GF-D8 (cell line): ENCODE measurements at places on chromosomes 4 and X.

GRCh38 chr4:24753519-24753918 lies 41.9 kb upstream of the SOD3 start:
- no peak for DNase-seq

GRCh38 chr4:38563707-38564495 lies 100.1 kb upstream of the KLF3 start:
- DNase-seq, result no peak

GRCh38 chr4:185335579-185335978 lies 60.1 kb downstream of the LRP2BP start:
- no peak for DNase-seq

DNA sequence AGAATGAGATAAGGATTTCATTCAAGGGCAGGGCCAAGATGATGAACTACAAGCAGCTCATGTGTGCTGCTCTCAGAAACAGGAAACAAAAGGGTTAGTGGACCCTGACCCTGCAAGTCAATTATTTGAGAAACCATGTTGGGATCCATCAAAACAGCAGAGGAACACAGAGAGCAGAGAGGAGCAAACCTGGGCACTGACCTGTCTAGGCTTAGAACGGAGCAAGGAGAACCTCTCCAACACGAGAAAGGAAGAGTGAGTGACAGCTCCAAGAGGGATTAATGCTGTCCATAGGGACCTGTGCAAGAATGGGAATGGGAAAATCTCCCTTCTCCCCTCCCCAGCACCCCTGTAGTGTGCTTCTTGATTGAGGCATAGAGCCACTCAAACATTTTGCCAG lies 53.9 kb upstream of the UGT2B4 start:
- DNase-seq, result no peak

- DNase-seq, result no peak
Observed at GRCh38 chr4:121126449-121127006, 37.6 kb downstream of the TNIP3 start.

DNA sequence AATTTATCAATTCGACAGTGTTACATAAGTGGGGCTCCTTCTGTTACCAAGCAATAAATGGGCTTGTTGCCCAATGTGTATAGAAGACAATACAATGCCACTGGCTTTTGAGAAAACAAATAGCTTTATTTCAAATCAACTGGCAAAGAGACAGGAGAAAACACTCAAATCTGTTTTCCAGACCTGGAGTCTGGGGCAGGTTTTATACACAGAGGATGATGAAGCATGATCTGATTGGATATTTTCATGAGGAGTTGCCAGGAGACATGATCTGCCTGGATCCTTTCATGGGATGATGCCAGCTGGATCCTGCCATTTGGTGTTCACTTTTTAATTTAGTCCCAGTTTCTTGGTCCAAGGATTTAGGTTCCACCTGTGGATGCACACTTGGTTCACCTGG lies 287.9 kb downstream of the CXXC4 start:
- no peak for DNase-seq

GRCh38 chr4:158314756-158315487 lies 104.6 kb downstream of the TMEM144 start:
- DNase-seq, result no peak

DNA sequence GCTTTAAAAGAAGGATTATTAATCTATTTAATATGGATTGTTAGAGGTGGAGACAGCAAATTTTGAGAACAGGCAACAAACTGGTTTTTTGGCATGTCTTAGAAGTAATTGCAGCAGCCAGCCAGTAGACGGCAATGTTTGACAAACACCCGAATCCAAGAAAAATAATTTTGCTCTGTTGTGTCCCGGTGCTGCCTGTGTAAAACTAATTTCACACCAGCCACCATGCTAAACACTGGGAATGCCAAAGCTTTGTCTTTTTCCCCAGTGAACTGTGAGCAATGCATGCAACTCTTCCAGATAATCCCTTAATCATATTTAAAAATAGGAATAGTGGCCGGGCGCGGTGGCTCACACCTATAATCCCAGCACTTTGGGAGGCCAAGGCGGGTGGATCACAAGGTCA lies 25.9 kb downstream of the SMIM31 start:
- no peak for DNase-seq

- DNase-seq, result no peak
Observed at GRCh38 chr4:52966781-52967180, 104.7 kb downstream of the RASL11B start.
